B cell (primary cell): ENCODE measurements at places on chromosomes 4 and X. TPM values are rescaled to one million over a fixed set of nuclear protein-coding genes. Genes with fewer than 3 reads are reported as not detected.

KIAA1210 gene
- not detected in 2 replicates for total RNA-seq

DNA sequence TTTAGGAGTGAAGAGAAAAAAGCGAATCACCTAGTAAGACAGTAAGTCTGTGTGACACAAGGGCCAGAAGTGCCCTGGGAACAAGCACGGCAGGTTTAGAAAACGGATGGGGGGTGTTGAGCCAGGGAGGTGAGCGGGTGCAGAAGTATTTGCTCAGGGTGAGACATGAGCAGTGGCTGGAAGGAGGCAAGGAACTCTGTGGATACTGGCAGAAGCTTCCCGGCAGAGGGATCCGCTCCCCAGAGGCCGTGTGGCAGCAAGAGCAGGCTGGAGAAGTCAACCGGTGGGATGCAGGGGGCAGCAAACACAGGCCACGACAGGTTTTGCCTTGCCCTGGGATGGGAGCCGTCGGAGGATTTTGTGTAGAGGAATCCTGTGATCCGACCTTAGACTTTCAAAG lies 2.3 kb upstream of the UVSSA start:
- no peak for DNase-seq

PHEX gene
- total RNA-seq, result 0.15 and 0.56 TPM in 2 replicates

DNA sequence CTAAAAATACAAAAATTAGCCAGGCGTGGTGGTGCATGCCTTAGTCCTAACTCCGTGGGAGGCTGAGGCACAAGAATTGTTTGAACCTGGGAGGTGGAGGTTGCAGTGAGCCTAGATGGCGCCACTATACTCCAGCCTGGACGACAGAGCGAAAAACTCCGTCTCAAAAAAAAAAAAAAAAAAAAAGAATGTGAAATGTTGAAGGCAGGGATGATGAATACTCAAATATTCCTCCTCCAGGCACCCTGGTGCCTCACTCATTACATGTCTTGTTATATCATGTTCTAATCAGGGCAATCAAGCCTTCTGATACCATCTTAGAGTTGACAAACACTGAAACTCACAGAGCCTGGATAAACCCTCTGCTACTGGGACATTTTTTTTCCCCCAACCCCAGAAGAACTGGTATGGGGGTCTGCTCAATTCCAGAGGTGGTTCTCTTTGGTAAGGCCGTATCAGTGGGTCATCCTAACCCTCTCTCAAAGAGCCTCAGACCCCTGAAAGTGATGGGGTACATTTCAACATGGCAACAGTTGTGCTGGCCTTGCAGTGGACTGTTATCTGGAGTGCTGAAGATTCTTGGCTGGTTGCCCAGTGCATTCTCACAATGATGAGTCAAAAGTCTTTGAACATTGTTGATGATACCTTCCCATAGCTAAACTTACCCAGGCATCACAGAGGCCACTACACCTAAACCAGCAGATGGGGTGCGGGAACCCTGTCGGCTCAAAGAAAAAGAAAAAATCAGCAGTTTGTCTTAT lies 2.4 kb upstream of the SH3KBP1 start:
- DNase-seq, result peak; percentile 30

DNA sequence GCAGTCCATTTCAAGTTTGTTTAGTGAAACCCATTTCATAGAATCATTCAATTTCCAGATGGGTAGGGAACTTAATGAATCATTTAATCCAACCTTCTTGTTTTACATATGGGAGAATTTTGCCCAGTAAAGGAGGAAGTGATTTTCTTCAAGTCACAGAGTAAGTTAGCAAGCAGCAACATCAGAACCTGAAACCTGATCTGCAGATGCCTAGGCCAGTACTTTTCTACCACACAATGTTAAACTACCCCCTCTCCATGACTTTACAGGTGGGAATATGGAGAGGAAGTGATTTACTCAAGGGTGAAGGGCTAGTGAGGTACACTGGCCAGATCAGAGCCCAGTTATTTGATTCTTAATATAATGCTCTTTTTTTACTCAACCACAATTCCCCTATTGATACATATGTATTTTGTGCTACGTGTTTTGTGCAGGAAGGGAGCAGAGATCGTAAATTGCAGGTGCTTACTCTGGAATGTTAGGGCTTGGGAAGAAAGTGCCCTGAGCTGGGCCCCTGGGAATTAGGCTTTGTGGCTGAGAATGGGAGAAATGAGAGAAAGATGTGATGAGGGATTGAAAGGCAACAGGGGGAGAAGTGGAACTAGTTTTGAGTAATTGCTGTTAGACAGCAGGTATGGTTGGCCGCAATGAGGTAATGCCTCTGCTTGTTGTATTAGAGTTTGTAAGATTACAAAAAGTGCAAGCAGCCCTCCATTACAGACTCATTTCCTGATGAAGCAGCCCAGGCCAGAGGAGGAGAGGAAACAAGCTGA lies 6.8 kb downstream of the LHFPL1 start:
- no peak for DNase-seq

GRCh38 chrX:81866873-81867272 lies 665.0 kb downstream of the SH3BGRL start:
- DNase-seq, result no peak

GRCh38 chr4:86483773-86484172 lies 110.3 kb upstream of the PTPN13 start:
- no peak for DNase-seq

- no peak for DNase-seq
Observed at GRCh38 chr4:187663076-187663475, 332.5 kb upstream of the ZFP42 start.

SLC38A5 gene
- total RNA-seq, result 14.8 and 15.1 TPM in 2 replicates

- no peak for DNase-seq
Observed at GRCh38 chrX:39931529-39932282, 166.1 kb downstream of the BCOR start.

DNA sequence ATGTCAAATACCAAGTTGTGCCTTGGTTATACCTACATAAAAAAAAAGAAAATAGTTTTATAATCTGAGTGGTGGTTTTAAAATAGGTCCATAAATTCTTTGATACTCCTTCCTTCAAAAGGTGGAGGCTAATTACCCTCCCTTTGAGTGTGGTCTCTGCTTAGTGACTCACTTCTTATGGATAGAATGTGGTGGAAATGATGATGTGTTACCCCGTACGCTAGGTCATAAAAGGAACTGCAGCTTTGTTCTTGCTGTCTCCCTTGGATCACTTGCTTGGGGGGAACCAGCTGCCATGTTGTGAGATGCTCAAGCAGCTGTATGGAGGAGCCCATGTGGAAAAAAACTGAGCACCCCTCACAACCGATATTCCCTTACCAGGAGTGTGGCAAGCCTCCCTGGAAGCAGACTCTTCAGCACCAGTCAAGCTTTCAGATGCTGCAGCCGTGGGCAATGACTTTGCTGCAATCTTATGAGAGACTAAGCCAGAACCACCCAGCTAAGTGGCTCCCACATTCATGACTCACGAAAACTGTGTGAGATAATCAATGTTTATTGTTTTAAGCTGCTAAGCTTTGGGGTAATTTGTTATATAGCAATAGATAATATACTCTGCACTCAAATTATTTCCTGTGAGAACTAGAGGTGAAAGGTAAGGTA lies 195.0 kb upstream of the GATB start:
- DNase-seq, result no peak

DNA sequence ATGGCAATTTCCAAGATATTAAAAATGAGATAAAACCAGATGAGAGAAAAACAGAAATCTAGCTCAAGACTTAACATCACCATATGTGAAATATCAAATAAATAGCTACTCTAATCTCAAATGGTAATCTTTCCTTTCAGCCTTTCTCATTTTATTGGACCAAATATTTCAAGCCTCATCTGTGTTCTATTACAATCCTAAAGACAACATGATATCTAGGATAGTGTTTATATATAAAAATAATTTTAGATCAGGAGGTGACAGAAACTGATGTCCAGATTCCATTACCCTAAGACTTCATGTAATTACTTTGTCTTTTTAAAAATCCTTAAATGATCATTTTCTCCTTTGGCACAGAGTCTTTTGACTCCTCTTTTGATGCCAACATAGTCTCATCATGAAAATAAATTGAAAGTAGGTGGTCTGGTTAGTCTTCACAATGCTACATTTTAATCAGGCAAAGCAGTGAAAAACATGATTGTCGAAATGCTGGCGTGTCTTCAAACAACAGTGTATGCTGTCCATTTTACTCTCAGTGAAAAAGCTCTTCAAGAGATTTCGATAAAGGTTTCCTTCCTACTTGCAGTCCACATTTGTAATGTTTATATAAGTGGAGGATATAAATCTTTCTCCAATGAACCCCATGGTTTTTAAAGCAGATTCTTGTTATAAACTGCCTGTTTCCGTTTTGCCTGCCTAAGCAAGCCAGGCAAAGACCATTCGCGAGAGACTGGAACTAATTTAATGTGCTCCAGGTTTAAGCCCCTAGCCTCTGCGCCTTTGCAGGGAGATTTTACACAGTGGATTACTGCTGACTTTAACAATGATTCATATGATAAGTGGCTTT lies 169.8 kb downstream of the SCFD2 start:
- DNase-seq, result no peak

DNA sequence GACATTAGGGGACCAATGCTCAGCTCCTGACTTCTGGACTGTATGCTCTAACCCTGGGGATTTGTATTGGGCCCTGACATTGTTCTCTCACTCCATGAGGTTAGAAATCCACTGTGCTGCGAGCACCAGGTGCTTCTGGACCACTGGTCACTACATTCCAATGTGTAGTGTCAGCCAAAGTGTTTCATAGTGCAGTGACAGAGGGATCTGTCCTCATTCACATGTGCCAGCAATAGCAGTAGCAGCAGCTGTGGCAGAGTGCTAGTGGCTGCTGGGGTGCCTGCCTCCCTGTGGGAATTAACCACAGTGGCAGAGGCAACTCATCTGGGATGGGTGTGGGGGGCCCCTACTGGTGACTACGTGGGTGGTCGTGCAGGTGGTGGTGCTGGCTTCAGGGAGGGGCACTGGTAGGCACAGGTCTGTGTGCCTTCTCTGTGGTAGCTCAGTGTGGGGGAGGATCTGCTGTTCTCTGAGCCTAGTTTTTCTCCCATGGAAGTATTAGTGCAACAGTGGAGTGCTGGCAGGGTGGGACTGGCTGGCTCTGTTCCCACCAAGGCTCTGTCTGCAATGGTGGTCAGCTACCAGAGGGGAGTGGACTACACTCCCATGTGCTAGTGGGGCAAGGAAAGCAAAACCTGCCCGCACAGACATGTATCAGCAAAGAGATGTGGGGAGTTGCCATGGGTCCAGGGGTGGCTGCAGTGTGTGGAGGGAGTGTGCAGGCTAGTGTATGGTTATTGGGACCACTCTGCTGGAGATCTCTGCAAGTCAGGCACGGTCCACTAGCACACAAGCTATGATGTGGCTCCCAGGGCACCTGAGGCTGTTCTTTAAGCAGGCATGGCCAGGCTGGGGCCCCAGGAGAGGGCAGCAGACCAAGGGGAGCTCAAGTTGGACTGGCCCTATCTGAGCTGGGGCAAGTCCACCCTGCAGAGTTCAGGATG lies 78.5 kb downstream of the SCLT1 start:
- no peak for DNase-seq

INPP4B gene
- total RNA-seq, result 0.02 TPM in 1 of 2 replicates, not detected in the other

DNA sequence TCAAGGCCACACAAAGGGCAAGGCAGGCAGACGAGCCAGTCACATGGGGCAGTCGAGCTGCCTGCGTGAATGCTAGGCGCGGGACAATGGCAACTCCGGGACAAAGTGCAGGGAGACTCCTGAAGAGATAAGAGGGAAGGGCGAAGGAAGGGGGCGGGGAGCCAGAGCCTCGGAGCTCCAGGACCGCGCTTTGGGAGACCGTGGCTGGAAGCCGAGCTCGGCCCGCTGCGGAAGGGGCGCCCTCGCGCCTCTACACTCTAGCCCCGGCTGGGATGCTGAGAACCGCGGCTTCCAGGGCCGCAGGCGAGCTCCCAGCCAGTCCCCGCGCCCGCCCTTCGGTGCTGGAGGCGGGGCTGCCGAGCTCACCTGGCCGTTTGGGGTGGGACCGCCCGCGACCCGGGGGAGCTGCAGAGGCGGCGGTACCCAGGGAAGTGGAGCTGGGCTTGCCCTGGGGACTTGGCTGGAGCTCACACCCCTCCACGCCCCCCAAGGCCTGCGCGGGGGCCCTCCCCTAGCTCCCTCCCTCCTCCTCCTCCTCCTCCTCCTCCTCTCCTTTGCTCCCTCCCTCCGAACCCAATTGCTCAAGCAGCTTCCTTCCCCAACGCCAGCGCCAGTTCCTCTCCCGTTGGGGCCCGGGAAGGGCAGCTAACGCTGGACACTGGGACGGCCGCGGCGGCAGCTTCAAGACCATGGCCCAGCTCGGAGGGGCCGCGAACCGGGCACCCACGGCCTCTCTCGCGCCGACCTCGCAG lies at the start of gene SOWAHD:
Gene SOWAHD (plus strand): TSS at position 610 of the 752 bp plus-strand sequence. CDS start 80 bp downstream, at position 690.
- peak; percentile 49 for DNase-seq

DNA sequence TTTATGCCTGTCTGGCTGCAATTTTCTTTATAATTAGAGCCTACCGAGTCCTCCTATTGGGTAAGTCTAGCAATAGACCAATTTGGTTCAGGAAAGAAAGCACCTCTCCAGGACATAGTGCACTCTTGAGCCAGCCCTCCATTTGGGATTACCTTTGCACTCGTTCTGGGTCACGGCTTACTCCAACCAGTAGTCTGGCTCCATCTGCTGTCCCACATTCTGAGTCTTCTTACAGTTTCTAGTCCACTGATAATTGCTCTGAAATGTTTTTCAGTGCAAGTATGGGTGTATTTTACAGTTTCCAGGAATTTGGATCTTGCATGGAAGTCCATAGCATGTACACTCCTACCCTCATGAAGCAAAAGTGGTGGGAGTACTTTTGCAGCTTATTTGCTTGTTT lies 34.8 kb upstream of the USP51 start:
- DNase-seq, result no peak

DNA sequence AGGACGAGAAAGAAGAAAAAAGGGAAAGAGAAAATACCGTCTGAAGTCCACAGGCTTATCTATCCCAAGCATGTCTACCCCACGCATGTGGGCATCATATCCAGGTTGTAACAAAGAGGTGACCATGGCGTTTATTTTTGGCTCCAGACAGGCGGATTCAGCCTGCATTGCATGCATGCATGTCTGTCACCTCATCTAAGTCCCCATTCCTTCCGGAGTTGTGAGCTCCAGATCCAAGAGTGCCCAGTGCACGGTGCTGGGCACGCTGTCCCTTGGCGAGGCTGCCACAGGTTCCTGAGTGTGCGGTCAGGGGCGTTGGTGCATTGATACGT lies 905 bp upstream of the GALNTL6 start:
- DNase-seq, result no peak

PCYT1B gene
- not detected in 2 replicates for total RNA-seq

DNA sequence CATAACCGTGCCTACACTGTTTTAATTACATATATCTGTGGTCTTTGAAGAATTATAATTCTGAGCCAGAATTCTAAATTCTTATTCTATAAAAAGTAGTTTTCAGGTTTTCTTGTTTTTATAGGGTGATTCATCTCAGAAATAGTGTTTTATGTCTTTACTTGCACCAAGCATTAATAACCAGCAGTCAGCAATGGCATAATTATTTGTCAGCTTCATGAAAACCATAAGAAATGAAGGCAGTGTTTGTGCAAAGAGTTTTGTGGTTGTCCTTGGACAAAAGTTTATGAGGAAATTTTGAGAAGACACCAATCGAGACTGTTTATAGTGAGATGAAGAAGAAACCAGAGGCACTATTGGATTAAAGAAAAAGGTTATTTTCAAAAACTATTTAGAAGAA lies 37.2 kb downstream of the EDNRA start:
- DNase-seq, result no peak

GRCh38 chrX:153602601-153603000 lies 3.7 kb upstream of the CCNQ start:
- no peak for DNase-seq
